Inflammatory macrophage treated with lipopolysaccharide for 1 hour (primary cell): ENCODE measurements at places on chromosomes 12 and 14.
A peak's percentile ranks its signal among the peaks of the same experiment; 100 is the strongest.

DNA sequence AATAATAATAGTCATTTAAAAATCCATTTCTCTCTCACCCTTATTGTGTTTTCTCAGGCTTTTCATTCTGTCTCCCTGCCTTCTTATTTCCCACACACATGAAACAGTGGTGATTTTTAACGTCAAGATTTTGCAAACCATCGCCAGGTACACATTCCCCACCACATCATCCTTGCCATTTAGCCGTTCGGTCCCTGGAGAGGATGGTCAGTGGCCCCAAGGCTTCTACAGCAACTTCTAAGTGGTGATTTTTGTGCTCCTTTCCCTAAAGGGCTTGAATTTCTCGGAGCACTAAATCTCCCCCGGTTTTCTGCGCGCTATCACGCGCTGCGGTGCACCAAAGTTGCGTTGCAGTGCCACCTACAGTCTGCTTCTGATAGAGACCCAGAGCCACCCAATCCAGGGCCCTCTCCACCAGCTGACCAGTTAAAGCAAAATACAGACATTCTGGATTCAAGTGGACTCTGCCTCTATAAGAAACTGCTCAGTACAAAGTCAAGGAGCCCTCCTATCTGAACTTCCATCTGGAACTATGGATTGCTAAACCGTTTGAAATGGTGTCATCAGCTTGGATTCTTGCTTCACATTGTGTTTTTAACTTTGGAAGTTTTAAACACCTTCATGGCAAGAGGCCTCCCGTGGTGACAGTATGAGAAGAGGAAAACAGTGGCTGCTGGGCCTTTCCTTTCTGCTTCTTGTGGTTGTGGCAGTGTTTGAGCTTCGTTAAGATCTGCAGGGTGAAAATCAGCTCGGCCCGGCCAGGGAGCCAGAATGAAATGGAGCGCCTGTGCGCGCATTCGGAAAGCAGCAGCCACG is 234.0 kb downstream of the SPTSSA start:
- peak; percentile 70 for DNase-seq

DNA sequence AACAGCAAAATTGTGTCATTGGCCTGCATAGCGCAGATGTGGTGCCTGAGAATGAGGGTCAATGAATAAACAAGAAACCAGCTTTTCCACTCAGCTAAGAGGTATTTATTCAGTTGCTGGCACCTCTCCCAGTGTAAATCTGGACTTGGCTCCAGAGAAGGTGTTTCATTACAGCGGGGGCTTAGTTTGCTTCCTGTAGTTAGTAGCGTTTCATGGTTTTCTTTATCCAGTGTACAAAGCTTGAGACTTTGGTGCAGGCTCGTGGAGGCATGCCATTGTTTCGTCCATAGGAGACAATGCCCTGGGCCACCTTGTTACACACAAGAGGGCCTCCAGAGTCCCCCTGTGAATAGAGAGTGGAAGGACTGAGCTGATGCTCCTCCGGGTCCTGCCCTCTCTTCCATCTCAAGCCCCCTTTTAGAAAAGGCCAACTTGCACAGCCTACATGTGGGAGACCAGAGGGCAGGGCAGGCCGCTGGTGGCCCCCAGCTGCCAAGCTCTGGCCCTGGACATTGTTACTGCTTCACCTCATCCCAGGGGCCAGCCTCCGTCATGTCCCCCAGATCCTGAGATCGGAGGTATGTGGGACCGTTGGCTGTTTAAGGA is 3.0 kb downstream of the GZMB start:
- no peak for DNase-seq

GRCh38 chr12:106025129-106025528 is 113.6 kb downstream of the NUAK1 start:
- DNase-seq = no peak

DNA sequence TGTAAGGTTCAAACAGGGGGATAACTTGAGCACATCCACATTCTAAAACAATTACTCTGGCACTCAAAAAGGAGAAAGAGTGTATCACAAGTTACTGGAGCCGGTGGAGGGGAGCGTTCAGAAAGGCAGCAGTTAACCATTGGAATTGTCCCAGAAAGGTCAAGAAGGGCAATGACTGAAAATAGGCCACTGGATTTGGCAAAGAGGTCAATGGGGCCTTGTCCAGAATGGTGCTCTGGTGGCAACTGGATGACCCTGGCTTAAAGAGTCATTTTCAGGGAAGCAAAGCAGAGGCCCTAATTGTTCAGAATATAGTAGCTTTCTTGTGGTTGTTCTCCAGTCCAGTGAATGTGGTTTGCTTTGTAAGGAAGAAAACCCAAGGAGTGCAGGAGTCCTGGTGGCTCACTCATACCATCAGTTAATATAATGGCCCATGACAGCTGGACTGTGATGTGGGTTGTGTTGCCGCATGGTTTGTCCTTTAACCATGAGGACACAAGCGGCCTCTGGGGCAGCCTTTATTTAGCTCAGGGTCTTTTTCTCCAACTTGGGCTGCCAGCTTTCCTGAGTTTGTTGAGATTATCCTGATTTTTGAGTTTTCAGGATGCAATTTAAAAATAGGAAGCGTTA is 142.8 kb upstream of the PELI2 start:
- DNase-seq = no peak

DNA sequence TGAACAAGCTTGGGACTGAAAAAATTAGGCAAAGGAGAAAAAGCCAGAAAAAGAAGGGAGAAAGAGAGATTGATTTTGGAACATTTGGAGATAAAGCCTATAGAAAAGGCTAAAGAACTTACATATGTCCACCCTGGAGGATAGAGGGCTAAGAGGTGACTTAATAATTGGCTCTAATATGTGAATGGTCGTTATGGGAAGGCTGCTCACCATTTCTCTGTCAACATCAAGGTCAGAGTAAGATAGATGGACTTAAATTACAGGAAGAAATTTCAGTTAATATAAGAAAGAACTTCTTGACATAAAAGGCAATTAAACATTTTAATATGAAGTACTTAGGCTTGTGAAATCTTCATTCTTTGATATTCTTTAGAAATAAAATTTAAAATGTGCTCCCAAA is 238.6 kb downstream of the TRHDE start:
- DNase-seq = no peak

GRCh38 chr12:24948420-24948756 is 513 bp downstream of the BCAT1 start:
- peak; percentile 68 for DNase-seq

GRCh38 chr14:84323450-84323849 is 1206.5 kb upstream of the FLRT2 start:
- DNase-seq = no peak

- no peak for DNase-seq
Measured at GRCh38 chr14:96735526-96735925, 61.7 kb upstream of the VRK1 start.

DNA sequence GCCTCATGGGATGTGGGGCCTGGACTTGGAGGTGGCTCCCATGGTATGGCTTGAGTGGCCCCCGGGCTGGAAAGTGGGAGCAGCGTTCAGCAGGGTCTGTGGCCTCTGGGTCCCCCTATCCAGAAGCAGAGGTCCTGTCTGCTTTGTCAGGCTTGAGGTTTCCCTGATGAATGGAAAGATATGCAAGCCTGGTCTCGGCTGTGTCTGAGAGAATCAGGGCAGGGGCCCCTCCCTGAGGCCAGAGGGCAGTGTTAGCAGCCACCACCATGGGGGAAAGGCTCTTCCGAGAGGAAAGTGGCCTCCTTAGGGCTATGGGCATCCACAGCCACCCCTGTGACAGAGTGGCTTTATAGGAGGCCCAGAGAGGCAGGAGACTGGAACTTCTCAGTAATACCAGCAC is 128.2 kb downstream of the VRK1 start:
- DNase-seq = no peak

- DNase-seq = no peak
Measured at GRCh38 chr12:94150240-94151121, 2.1 kb downstream of the PLXNC1 start.

DNA sequence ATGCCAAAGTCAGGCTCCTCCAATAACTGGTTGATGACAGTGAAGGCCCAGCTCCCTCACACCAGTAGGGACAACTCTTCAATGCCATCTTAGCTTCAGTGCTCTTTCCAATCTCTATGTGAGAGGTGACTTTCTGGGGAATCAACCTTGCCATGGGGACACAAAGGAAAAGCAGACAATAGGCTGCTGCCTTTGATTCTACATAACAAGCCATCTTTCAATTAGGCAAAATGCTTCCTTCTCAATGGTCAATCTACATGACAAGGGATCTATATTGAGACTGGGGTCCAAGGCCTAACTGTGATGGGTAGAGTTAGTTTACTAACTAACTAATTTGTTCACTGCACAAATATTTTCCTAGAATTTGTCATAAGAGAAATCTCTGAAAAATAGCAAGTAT is 1417.5 kb upstream of the SEL1L start:
- DNase-seq = no peak

- DNase-seq = peak; percentile 74
Measured at GRCh38 chr12:98653866-98654493, 8.9 kb downstream of the APAF1 start.

DNA sequence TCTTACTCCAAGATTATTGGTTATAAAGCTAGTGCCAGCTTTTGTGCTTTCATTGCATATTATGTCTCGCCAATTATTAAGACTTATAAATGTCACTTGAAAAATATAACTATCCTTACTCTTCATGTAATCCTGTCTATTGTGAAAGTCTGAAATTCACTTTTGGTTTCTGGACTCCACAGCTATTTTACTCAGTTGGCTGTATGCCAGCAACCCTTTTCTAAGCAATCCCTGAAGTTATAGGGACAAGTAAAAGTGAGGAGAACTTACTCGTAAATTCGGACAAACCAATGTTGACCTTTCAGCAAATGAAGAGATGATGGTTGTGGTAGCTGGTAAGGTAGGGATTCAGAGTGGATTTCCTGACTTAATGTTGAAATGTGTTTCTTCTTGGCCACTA is 196.3 kb downstream of the NPAS3 start:
- DNase-seq = no peak

GRCh38 chr12:58176296-58176869 is 235.0 kb downstream of the ATP23 start:
- no peak for DNase-seq

- DNase-seq = no peak
Measured at GRCh38 chr12:64808110-64808509, 16.3 kb upstream of the TBC1D30 start.

DNA sequence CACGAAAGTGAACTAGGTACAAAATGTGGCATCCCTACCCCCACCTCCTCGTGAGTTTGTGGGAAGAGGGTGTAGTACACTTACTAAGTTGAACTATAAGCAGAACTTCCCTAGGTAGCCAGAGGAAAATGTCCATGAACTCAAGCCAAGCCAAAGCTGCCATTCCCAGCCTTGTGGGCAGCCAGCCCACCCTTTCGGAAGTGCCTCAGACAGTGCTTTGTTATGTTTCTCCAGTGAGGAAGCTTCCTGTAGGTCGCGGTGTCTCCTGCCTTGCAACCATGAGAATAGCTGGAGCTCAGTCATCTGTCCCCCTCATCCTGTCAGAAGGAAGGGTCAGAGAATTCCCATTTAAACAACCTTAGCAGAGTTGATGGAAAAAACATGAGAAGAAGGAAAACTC is 266.9 kb downstream of the DUSP6 start:
- DNase-seq = no peak

- no peak for DNase-seq
Measured at GRCh38 chr12:67523538-67523937, 125.0 kb upstream of the DYRK2 start.

DNA sequence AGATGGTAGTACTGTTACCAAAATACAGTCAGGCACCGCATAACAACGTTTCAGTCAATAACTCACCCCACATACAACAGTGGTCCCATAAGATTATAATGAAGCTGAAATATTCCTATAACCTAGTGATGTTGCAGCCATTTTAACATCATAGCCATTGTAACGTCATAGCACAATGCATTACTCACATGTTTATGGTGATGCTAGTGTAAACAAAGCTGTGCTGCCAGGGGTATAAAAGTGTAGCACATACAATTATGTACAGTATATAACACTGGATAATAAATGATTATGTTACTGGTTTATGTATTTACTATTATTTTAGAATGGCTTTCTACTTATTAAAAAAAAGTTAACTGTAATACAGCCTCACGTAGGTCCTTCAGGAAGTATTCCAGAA is 37.0 kb downstream of the GPR137C start:
- DNase-seq = no peak

DNA sequence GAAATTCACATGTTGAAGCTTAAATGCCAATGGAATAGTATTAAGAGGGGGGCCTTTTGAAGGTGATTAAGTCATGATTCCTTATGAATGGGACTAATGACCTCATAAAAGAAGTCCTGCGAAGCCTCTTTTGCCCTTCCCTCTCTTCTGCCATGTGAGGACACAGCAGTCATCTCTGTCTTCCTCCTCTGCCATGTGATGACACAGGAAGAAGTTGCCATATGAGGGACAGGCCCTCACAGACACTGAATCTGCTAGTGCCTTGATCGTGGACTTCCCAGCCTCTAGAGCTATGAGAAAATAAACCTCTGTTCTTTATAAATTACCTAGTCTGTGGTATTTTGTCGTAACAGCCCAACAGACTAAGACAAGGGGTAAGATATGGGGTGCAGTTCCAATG is 100.7 kb downstream of the VCPKMT start:
- DNase-seq = peak; percentile 81

- DNase-seq = peak; percentile 14
Measured at GRCh38 chr14:94548999-94549985, 11.9 kb upstream of the SERPINA4 start.
